ENCODE measurements at places on chromosomes 4 and X. TPM values are rescaled to one million over a fixed set of nuclear protein-coding genes. Genes with fewer than 3 reads are reported as not detected.

DNA sequence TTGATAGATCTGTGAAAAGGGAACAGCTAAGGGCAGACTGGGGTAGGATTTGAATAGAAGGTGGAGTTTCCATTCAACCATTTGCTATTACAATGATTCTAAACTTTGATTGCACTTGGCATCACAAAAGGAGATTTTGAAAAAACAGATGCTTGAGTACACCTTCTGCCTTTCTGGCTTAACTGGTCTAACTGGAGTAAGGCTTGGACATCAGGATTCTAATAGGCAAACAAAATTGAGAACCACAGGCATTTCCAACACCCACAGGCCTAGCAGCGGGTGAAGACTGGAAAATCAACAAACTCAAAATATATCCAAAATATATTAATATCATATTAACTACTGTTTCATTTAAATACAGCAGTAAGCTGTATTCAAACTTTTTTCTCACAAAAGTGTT lies 1.9 kb upstream of the VEGFC start:
- DNase-seq = no peak

- DNase-seq = no peak
These were observed 83.3 kb downstream of the CHIC2 start for GRCh38 chr4:53981066-53981465.

GRCh38 chrX:19360903-19361302 lies 17.2 kb downstream of the PDHA1 start:
- DNase-seq = no peak

GRCh38 chr4:30429813-30430761 lies 290.1 kb upstream of the PCDH7 start:
- peak; percentile 65 for DNase-seq

DNA sequence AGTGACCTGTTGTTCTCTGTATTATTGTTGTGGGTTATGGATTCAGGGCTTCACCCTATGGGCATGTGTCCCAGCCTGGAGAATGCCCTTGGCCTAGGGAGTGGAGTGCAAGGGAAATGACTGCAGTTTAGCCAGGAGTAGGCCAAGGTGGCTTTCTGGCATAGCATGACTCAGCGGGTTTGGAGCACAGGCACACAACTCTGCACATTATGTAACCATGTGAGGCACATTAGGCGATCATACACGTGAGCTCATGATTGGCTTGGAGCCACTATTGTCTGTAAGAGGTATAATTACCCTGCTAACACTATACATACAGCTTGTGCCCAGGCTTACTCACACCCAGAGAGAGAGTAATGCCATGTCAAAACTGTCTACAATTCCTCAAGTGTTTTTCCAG lies 35.1 kb upstream of the TACR3 start:
- DNase-seq = peak; percentile 13

GRCh38 chr4:186105647-186106321 lies 1.3 kb downstream of the FAM149A start:
- DNase-seq = no peak

DNA sequence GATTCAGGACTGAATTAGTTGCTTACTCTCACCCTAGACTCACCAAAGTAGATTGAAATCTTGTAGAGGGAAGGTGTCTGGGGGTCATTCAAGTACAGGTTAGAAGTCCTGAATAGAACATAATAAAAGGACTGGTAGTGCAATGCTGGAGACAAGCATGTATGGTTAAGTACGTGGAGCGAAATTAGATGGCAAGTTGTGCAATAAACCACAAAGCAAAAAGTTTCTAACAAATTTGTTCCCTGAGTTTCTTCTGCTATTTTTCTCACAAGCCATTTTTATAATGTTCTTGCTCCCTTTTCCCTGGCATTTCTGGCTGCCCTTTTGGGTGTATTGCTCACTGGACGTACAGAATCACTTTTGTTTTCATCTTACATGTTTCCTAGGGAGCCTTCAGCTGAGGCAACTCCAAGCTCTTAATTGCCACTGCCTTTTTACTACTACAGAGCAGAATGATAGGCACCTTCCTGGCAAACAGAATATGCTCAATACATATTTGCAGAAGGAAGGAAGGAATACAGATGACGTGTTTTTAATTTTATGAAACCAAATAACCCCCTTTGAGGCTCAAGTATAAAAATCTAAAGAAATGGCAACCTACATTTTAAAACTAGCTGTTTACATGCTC lies 23.4 kb downstream of the LANCL3 start:
- no peak for DNase-seq

- peak; percentile 66 for DNase-seq
These were observed 50.0 kb upstream of the AADAT start for GRCh38 chr4:170139764-170140163.

DNA sequence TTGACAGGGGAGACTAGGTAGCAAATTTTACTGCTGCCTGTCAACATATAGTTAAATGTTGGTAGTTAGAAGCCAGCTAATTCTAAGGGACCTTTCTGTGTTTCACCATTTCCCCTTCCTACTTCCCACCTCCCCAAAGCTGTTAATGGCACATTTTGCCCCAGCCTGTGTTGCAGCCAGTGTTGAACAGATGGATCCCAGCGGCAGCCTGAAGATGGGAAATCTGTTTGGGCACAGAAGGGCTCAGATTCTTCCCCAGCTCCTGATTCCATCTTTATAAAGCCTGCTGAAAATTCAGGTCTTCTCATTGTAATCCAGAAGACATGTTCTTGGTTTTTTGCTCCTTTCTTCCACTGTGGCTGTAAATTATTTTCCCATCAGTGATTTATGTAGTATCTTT lies 89.0 kb downstream of the SPRY1 start:
- DNase-seq = no peak

DNA sequence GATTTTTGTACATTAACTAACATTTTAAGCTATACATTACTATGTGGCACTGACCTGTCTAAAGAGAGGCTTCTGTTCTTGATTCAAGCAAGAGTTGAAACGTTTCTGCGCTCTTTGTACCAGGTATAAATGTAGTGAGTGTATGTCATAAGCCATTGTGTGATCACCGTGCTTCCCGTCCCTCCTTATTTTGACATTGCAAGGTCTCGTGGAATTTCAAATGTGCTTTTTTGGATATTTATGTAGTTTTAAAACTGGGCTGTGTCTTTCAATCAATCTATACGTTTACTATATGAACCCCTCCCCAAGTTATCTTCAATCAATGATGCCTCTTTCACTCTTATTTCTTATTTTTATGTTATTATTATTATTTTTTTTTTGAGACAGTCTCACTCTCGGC lies at the start of gene KLHL15:
Gene KLHL15, minus strand, starts transcription at position 101 of the 400 bp plus-strand sequence. CDS start 20,493 bp downstream, outside the sequence.
- no peak for DNase-seq

GRCh38 chrX:2395261-2395992 lies 105.3 kb downstream of the DHRSX start:
- no peak for DNase-seq

GRCh38 chr4:182924497-182924896 lies 7.3 kb upstream of the DCTD start:
- no peak for DNase-seq

DNA sequence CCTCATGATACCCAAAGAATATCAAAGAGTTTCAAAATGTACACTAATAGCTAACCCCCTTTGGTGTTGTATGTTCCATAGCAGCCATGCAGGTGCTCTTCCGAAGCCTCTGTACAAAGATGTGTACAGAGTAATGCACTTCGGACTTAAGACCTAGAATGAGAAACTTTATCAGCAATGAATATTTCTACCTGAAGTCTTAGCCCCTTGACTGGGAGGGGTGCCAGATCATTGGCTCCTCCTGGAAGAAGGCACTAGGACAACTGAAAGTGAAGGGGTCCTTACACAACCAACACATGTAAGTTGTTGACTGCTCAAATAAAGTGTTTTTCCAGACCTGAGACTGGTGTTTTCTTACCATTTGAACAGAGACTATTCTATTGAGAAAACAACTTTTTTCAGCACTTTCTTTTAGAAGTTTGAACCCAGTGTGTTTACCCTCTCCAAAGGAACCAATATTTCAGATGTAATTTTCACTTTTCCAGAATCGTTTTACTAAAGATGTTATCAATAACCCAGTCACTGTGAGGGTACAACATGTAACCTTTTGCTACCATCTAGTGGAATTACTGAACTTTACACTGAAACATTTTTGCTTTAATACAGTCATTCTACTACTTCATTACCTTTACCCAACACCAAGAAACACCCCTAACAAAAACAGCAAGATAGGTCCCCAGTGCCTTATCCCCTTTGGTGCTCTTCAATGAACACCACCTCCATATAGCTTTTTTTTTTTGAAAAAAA lies 33.3 kb upstream of the PRDX4 start:
- peak; percentile 16 for DNase-seq

DNA sequence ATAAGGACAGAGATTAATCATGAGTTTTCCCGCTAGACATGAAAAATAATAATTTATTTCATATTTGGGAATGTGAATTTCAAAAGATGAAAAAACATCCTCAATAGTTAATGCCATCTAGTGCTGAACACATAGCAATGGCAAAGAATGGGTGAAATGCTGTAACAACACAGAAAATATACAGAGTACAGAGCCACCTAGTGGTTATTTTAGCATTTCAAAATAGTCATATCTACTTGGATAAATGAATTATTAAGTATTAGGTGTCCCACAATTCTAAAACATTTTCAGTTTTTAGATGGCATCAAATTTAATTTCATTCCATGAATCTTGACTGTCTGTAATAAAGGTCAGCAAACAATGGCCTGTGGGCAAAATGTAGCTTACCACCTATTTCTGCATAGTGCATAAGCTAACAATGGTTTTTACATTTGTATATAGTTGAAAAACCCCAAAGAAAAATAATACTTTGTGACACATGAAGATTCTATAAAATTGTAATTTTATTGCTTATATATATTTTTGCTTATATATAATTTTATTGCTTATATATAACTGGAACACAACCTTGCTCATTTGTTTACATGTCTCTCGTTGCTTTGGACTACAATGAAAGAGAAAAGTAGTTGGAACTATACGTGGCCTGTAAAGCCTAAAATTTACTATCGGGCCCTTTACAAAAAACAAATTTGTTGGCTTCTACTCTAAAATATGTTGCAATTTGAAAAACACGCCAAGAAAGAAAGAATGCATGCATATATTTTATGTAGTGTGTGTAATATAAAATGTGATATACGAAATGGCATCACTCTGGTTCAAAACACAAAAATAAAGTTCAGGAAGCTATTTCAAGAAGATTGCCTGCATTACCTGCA lies 99.1 kb upstream of the FAM47C start:
- peak; percentile 43 for DNase-seq

DNA sequence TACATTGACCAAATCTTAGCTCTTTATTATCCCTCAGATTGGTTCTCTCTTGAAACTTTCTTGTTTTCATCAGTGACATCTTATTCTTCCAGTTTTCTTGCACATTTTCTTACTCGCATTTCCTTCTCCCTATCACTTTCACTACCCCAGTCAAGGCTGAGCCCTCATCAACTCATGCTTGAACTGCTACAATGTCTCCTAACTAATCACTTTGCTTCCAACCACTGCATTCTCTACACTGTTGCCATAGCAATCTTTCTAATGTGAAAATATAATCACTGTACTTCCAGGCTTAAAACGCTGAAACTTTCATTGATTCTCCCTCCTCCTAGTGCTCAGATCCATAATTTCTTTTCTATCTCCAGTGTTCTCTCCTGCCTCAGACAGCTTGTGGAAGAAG lies 22.2 kb upstream of the LPAR4 start:
- no peak for DNase-seq

DNA sequence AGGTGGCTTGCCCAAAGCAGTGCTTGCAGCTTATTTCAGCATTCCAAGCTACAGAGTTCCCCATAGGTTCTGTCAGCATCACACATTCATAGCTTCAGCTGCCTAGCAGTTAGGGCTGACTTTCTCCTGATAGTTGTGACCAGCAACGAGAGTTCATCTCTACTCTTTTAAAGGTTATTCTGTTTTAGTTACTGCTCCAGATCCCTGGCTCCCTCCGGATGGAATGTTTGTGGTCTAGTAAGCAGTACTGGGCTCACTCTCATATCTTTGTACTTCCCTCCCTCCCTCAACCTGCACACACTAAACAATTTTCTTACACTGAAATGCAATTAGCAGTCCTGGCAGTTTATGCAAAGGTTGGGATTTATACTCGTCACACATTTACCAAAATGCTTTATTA lies 43.9 kb downstream of the PTTG2 start:
- DNase-seq = no peak

DNA sequence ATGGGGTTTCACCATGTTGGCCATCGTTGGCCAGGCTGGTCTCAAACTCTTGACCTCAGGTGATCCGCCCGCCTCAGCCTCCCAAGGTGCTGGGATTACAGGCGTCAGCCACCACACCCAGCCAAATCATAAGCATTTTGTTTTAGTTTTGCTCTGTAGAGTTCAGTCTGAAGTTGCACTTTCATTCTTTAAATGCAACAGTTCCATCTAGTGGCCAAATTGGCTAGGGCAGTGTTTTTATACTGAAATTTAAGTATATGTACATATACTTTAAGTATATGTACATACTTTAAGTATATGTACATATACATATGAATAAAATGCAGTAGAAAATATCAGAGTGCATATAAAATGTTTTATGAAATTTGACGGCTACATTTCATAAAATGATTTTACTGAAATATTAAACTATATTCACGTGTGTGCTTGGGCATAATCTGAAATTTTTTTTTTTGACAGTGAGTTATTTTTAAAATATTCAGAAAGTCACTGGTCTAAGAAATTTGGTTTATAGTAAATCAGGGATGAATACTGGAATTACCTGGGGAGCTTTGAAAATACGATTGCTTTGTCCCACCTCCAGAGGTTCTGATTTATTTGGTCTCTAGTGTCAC lies 145.5 kb downstream of the NWD2 start:
- DNase-seq = peak; percentile 57

- no peak for DNase-seq
These were observed 15.6 kb downstream of the RPGR start for GRCh38 chrX:38311743-38312142.

DNA sequence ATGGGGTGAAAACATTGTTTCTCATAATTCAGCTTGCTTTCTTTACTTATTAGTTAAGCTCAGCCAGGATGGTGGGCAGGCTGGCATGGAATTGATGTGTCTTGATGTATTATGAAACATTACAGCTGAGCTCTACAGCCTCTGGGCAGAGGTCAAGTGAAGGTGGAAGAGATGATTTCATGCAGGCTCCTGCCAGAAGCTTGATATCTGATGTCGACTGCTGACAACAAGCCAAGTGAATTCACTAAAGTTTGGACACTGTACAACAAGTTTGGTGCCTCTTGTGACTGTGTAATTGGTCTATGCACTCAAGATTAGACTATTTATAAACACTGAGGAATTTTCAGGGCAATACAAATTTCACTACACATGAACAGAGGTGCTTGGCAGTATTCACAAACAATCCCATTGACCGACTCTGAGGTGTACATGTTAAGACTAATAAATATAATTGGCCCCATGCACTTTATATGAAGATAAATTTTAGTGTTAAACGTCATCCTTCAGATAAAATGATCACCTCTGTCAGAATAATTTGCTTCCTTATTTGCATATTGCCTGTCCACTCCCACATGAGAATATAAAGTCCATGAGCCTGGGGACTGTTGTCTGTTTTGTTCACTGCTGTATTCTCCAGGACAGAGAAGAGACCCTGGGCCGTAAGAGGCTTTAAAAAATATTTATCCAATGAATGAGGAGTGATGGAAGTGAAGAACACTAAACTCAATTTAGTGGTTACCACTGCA lies 612.2 kb downstream of the IQCM start:
- DNase-seq = peak; percentile 57

The VCX3A gene
- total RNA-seq = not detected

The RTL3 gene
- total RNA-seq = under 0.01 TPM

The FGFBP1 gene
- total RNA-seq = not detected

The ANKRD50 gene
- total RNA-seq = 16.4 TPM

The ATP1B4 gene
- not detected for total RNA-seq

The TMPRSS11F gene
- total RNA-seq = not detected

The SYNPO2 gene
- 4.3 TPM for total RNA-seq

The USP17L20 gene
- total RNA-seq = not detected

The SLC9B1 gene
- not detected for total RNA-seq

The CHM gene
- total RNA-seq = 22.5 TPM

Data from GM23248 (cell line).